A549 (cell line): ENCODE measurements at places on chromosomes 5 and 9. TPM values are rescaled to one million over a fixed set of nuclear protein-coding genes. Genes with fewer than 3 reads are reported as not detected.
A peak's percentile ranks its signal among the peaks of the same experiment; 100 is the strongest.

SIGMAR1 gene
- polyA plus RNA-seq, result 141 to 150 TPM (median 147 TPM) in 3 replicates

PCDHGA3 gene
- not detected in 3 replicates for polyA plus RNA-seq

CTSL gene
- 546 to 902 TPM (median 660 TPM) in 3 replicates for polyA plus RNA-seq

C9orf50 gene
- 0.05 TPM in 1 of 3 replicates, not detected in the others for polyA plus RNA-seq

TMEM171 gene
- 4.9 to 9.0 TPM (median 6.7 TPM) in 3 replicates for polyA plus RNA-seq

KCTD16 gene
- 0.10 to 0.17 TPM (median 0.15 TPM) in 3 replicates for polyA plus RNA-seq

DMRT1 gene
- polyA plus RNA-seq, result not detected in 3 replicates

STXBP1 gene
- polyA plus RNA-seq, result 16.1 to 22.6 TPM (median 19.8 TPM) in 3 replicates

NIM1K gene
- polyA plus RNA-seq, result 0.06 to 0.33 TPM (median 0.10 TPM) in 3 replicates

GDA gene
- polyA plus RNA-seq, result 0.23 to 0.33 TPM (median 0.30 TPM) in 3 replicates

GRCh38 chr5:32297181-32298058 lies 15.3 kb downstream of the MTMR12 start:
- DNase-seq, result no peak

DNA sequence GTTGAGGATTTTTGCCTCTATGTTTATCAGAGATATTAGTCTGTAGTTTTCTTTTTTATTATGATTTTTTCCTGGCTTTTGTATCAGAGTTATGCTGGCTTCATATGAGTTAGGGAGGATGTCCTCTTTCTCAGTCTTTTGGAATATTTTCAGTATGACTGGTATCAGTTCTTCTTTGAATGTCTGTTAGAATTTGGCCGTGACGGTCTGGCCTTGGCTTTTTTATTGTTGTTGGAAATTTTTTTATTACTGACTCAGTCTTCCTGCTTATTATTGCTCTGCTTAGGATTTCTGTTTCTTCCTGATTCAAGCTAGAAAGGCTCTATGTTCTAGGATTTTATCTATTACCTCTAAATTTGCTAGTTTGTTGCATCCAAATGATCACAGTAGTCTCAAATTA lies 421.9 kb downstream of the CDH10 start:
- DNase-seq, result no peak

DNA sequence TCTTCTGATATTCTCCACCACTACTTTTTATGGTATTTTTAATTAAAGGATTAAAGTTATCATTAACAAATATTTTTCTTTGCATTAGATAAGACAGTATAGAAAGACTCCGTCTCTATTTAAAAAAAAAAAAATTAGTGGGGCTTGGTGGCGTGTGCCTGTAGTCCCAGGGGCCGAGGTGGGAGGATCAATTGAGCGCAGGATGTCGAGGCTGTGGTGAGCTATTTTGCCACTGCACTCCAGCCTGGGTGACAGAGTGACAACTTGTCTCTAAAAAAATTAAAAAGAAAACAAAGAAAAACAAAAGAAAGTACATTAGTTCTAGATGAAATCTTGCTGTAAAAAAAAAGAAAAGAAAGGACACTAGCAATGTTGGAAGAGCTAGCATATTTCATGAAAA lies 97.4 kb upstream of the IL6ST start:
- DNase-seq, result no peak

GRCh38 chr9:36292641-36293040 lies 34.4 kb upstream of the GNE start:
- DNase-seq, result no peak

- peak; percentile 73 for DNase-seq
Observed at GRCh38 chr5:177496727-177497291, 595 bp downstream of the PDLIM7 start.

DNA sequence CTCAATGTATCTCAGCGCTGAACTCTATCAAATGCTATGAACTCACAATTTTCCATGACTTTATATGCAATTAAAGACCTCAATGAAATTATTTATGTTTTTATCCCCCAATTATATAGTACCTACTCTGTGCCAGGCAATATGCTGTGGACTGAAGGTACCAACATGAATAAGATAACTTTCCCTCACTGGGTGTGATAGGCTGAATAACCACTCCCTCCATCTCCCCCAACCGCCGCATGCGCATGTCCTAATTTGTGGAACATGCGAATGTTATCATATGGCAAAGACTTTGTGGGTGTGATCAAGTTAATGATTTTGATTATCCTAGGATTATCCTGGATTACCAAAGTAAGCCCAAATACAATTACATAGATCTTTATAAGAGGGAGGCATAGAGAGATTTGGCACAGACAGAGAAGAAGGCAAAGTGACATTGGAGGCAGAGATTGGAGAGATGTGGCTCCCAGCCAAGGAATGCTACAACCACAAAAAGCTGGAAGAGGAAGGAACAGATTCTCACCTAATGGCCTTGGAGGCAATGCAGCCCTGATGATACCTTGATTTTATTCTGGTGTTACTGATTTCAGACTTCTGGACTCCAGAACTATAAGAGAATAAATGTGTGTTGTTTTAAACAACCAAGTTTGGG lies 149.1 kb upstream of the VCAN start:
- DNase-seq, result no peak

DNA sequence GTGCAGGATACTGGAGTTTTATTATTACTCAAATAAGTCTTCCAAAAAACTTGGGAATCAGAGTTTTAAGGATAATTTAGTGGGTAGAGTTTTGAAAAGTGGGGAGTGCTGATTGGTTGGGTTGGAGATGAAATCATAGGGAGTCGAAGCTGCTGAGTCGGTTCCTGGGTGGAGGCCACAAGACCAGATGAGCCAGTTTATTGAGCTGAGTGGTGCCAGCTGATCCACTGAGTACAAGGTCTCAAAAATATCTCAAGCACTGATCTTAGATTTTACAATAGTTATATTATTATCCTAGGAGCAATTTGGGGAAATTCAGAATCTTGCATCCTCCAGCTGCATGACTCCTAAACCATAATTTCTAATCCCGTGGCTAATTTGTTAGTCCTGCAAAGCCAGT lies 804.9 kb upstream of the SEMA6A start:
- DNase-seq, result no peak

- DNase-seq, result no peak
Observed at GRCh38 chr9:6896562-6896961, 138.8 kb downstream of the KDM4C start.

- no peak for DNase-seq
Observed at GRCh38 chr5:119406551-119407110, 45.7 kb upstream of the HSD17B4 start.

DNA sequence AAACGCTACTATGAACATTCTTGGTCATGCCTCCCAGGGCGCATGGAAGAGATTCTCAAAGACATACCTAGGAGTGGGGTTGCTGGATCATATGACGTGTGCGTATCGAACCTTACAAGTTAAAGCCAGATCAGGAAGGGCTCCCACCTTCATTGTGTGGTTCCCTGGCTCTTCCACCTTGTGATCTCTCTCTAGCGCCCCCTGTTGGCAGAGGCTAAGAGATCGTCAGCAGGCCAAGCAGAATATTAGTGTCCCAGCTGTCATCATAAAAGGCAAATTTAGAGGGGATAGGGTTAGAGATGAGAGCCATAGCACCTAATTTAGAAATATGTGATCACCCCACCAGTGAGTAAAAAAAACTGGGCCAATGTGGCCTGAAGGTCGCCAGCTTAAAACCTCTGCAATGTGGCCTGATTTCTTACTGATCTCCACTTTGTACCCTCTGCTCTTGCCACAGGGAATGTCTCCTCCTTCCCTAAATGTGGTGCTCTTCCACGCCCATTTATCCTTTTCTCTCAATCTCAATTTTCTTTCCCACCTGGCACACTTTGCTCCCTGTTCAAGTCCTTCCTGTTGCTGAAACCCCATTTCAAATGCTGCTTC lies 91.7 kb upstream of the SHB start:
- DNase-seq, result peak; percentile 56

DNA sequence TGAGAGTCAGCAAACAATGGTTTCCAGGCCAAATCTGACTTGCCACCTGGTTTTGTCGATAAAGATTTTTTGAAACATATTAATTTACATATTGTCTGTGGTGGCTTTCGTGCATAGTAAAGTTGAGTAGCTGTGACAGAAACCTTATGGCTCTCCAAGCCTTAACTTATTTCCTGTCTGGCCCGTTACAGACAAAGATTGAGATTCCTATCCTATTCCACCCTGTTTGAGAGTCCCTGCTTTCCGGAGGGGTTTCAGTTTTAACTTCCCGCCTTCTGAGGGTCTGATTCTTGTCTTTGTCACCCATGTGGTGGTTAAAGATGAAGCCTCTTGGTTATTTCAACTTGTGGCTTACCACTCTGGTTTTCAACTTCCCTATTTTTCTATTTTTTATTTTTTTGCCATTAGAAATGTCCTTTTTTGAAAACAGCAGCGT lies 11.4 kb downstream of the OTULIN start:
- DNase-seq, result no peak

DNA sequence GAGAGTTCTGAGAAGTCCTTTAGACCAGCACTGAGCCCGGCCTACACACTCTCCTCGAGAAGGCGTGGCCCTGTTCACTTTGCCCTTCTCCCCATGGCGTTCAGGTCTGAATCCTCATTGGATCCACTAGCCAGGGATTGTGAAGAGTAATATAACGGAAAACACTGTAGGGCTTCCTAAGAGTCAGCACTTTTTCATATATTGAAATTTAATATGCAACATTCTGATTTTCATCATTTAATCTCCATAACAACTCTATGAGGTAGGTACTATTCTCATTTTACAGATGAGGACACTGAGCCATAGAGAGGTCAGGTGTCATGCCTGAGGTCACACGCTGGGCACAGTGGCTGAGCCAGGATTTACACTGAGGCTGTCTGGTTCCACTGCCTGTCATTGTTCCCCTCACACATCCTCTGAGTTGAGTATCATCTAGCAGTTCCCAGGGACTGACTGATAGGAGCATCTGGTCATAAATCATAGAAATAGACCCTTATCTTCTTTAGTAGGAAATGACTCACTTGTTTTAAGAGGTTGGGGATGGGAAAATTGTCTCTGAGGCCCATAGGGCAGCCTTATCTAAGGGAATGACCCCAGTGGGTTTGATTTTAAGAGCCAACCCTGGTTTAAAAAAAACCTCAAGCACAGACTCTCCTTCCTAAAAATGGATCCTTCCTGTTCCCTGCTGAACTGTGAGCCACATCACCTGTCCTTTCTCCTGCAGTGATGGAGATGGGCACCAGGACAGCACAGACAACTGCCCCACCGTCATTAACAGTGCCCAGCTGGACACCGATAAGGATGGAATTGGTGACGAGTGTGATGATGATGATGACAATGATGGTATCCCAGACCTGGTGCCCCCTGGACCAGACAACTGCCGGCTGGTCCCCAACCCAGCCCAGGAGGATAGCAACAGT lies 41.2 kb downstream of the THBS4 start:
- no peak for DNase-seq

DNA sequence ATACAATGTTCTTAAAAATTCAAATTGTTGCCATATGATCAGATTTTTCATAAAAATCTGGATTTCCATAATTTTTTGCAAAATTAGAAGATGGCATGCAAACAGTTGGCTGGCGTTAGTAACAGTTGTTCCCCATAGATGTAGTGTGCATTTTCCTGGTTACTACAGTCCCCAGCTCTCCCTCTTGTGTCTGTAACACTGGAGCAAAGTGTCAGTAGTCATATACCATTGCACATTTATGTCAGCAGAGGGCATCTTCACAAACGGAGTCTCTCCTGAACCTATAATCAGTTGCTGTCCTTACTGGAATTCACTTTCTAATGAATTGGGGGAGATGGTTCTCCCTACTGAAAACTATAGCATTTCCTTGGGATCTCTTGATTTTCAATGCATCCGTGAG lies 44.7 kb upstream of the DMAC1 start:
- peak; percentile 27 for DNase-seq

DNA sequence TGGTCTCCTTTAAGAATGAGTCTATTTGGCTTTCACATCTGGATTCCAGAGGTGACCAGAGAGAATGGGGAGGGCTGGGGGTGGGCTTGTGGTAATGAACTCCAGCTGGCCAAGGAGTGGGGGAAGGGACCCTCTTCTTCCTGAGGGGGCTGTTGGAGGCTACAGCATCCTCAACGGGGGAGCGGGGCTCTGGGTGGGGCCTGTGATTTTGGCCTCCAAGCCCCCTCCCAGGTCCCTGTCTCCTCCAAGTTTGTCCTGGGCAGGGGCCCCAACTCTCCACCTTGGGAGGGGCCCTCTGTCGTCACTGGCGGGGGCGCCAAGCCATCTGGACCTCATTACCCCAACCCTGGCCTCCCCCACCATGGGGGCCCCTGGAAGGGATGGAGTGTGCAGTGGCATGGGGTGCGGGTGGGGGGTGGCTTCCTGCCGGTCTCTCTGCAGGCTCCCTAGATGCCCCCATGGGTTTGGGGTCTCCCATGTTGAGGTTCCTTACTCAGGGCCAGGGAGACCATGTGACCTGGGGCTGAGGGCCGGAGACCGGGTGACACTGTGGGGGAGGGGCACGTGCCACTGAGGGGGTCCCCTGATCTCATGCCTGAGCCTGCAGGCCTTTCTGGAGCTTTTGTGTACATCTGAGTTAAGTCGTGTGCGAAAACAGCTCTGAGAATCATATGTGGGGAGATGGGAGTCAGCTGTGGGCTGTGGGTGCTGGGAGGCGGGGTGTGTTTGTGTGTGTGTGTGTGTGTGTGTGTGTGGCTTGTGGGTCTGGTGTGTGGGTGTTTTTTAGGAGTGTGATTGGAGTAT lies 32.4 kb downstream of the GOLGA2 start:
- DNase-seq, result no peak

GRCh38 chr5:83802686-83803085 lies 82.0 kb upstream of the HAPLN1 start:
- no peak for DNase-seq

- DNase-seq, result peak; percentile 21
Observed at GRCh38 chr5:55636177-55636576, 75.9 kb downstream of the SLC38A9 start.

DNA sequence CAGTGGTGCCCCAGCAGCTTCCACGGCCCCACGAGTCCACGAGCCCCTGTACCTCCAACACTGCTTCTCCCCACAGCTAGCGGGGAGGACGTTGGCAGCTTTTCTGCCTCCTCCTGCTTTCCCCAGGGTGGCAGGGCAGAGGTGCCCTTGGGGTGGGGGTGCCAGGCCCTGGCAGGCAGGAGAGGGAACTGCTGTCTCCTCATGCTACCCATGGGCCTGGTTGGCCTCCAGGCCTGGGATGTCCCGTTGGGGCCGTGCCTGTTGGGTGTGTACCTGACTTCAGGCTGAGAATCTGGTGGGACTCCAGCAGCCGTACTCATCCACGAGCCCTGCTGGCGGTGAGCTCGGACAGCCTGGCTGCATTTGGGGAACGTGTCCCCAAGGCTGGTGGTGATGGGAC lies 27.3 kb downstream of the RXRA start:
- DNase-seq, result no peak

DNA sequence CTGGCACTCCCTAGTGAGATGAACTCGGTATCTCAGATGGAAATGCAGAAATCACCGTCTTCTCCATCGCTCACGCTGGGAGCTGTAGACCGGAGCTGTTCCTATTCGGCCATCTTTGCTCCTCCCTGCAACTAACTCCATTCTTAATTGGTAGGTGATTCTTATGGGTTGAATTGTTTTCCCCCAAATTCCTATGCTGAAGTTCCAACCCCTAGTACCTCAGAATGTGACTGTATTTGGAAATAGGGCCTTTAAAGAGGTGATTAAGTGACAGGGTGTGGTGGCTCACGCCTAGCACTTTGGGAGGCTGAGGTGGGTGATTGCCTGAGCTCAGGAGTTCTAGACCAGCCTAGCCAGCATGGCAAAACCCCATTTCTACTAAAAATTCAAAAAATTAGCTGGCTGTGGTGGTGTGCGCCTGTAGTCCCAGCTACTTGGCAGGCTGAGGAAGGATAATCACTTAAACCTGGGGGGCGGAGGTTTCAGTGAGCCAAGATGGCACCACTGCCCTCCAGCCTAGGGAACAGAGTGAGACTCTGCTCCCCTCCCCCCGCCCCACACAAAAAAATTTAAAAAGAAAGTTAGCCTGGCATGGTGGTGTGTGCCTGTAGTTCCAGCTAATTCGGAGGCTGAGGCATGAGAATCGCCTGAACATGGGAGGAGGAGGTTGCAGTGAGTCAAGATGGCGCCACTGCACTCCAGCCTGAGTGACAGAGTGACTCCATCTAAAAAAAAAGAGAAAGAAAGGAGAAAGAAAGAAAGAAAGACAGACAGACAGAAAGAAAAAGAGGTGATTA lies 25.2 kb upstream of the FOCAD start:
- peak; percentile 9 for DNase-seq
